RPMI8226 (cell line): ENCODE measurements at places on chromosomes 3 and 15.
A peak's percentile ranks its signal among the peaks of the same experiment; 100 is the strongest.

DNA sequence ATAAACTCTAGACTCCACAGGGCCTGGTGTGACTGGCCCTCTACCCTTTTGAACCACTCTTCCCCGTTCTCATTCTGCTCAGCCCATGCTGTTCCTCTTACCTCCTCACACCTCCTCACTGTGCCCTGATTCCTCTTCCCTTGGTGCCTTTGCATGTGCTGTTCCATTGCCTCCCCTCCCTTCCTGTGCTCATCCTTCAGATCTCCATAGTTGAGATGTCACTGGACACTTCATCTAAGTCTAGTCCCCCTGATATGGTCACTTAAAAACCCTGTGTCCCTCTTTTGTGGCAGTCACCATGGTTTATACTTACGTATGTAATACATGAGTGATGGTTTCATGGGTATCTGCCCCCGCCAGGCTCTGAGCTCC is 69.8 kb downstream of the LSM3 start:
- no peak for DNase-seq

DNA sequence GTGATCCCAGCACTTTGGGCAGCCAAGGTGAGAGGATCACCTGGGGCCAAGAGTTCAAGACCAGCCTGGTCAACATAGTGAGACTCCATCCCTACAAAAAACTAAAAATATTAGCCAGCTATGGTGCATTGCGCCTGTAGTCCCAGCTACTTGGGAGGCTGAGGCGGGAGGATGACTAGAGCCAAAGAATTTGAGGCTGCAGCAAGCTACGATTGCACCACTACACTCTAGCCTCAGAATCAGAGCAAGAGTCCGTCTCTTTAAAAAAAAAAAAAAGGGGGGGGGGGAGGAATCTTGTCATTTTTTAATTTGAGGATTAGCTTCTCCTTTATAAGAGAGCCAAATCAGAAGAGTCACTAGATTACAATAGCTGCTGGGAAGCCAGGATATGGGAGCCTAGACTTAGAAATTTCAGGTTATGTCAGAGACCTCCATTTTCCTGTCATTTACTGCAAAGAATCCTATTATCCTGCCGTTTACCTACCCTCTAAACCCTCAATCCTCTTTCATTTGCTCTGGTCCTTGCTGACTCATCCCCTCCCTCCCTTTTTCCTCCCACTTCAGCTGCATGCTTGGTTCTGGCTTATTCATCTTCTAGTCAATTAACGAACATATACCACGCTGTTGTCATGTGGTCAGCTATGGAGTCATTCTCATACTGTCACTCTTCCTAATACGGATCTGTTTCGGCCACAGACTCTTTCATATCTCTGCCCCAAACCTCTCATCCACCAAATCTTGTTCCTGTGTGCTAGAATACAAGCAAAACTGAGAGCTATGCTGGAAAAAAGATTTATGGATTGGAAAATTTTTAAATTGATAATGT is 83.8 kb upstream of the PPIB start:
- no peak for DNase-seq

DNA sequence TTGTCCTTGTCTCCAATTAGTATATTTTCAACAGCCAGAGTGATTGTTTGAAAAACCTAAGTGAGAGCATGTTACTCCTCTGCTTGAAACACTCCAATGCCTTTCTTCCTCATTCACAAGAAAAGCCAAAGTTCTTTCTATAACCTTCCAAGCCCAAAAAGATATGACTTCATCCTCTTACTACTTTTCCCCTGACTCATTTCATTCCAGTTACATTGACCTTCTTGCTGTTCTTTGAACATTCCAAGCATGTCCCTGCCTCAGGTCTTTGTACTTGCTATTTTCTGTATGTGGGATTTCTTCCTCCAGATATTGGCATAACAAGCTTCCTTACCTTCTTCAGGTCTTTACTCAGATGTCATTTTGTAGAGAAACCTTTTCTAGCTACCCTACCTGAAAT is 28.3 kb downstream of the EHHADH start:
- no peak for DNase-seq

- no peak for DNase-seq
Measured at GRCh38 chr3:129908417-129908816, 14.9 kb upstream of the TMCC1 start.

- no peak for DNase-seq
Measured at GRCh38 chr3:168272343-168272985, 176.7 kb upstream of the GOLIM4 start.

- DNase-seq: no peak
Measured at GRCh38 chr3:134815519-134815918, 20.5 kb downstream of the EPHB1 start.

DNA sequence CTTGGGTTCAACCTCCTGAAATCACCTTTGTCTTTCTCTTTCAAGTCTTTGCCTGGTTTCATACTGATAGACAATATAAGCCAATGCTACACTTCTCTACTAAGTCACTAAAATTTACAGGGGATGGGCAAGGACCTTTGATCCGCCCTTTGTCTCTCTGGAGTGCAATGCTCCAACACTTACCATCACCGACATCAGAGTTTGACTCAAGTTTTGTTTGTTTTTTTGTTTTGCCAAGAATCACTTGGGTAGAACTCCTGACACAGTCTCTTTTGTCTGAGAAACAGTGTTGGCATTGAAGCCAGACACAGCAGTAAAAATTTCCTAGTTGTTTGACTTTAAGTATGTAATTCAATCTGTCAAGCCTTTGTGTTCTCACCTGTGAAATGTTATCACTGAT is 29.3 kb downstream of the NFKBIZ start:
- no peak for DNase-seq

GRCh38 chr3:111998636-111999483 is at the start of gene TAGLN3:
Gene TAGLN3, plus strand, starts transcription at chr3:111998922. Its CDS starts 501 bp downstream, at chr3:111999423.
- DNase-seq: no peak

- no peak for DNase-seq
Measured at GRCh38 chr3:174439331-174440252, 419.5 kb upstream of the NAALADL2 start.

- DNase-seq: no peak
Measured at GRCh38 chr15:47812470-47812999, 95.2 kb downstream of the SEMA6D start.

GRCh38 chr15:73305331-73306211 is 63.2 kb downstream of the HCN4 start:
- DNase-seq: peak; percentile 74

- peak; percentile 45 for DNase-seq
Measured at GRCh38 chr3:138479438-138479863, 45.0 kb downstream of the ESYT3 start.

DNA sequence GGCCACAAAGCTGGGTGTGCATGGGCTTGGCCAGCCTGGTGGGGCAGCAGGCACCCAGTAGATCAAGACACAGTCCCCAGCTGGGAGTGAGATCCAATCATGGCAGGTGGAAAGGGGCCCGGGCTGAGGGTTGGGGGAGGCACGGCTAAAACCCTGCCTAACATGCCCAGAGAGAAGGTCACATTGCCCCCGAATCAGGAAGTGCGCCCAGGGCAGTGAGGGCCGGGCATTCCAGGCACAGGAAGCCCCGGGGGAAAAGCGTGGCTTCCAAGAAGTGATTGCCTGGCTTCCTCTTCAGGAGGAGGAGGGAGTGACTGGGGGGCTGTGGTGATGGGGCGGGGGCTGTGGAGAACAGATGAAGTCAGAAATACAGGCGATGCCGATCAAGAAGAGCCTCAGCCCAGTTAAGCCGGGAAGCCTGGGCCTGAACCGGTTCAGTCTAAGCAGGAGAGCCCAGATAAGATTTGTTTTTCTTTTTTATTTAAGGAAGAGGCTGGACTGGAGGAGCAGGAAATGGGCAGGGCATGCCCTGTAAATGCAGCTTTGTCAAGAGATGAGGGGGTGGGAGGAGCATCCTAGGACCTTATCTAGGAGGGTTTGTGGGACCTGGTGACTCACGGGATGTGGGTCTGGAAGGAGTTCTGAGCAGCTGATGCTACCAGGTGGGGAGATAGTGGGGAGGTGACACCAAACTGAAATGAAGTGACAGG is 83.9 kb downstream of the CHSY1 start:
- peak; percentile 58 for DNase-seq

DNA sequence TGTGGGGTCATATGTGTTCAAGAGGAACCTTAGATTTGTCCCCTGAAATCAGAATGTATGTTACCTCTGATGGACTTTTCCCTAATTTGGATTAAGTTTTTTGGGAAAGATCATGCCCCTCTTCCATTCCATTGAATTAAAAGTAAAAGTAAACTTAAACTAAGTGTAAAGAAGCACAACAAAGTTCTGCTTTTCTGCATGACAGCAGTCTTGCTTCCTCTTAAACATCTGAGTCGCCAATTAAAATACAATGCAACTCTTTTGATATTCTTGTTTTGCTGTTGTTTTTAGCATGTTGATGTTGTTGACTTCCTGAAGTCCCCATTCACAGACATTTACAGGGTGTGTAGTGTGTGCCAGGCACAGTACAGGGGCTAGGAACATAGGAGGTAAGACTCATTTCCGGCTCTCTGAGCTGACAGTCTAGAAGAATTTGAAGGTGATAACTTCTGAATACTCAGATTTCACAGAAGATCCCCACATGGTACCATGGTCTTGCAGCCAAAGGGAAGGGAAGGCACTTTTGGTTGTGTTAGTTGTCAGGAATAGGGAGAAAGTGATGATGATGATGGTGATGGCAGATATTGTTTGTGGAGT is 45.0 kb downstream of the USP13 start:
- DNase-seq: no peak

GRCh38 chr3:175940243-175940642 is 1081.1 kb downstream of the NAALADL2 start:
- no peak for DNase-seq

DNA sequence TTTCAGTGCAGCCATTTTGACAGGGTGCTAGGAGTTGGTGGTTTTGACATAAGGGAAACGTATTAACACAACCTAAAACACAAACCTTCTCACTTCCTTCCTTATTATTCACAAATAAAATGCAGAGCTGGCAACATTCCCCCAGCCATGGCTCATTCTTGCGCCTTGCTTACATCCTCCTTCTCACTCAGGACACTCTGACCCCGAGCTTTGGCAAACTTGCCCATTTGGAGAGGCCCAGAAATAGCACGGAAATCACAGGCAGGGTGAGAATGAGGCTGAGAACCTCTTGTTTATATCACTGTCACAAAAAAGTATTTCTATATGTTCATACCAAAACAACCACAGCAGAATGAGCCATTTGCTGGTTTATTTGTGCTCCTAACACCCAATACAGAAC is 244.3 kb downstream of the NTRK3 start:
- DNase-seq: peak; percentile 47

- no peak for DNase-seq
Measured at GRCh38 chr3:33982269-33982798, 183.9 kb downstream of the PDCD6IP start.

GRCh38 chr15:75723171-75723846 is 10.7 kb upstream of the CSPG4 start:
- no peak for DNase-seq
